ENCODE measurements at places on chromosomes 1 and 21. TPM values are rescaled to one million over a fixed set of nuclear protein-coding genes. Genes with fewer than 3 reads are reported as not detected.

- DNase-seq: no peak
These were observed 1.9 kb upstream of the TMEM125 start for GRCh38 chr1:43267818-43268425.

DNA sequence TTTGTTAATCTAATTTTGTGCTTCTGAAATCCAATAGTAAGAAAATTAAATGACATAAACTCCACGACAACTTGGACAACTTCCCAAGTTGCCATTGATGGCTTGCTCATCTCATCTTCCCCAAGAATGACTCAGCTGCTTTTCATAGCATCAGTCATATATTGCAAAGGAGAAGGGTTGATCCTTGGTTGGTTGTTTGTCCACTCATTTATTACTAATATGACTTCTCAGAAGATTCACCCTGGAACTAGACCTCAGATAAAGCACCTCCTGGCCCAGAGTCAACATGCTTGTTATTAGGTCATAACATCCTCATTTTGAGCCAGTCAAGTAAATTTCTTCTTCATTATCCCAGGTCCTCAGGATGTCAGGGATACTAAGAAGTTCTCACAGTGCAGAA is 2.3 kb upstream of the LCE3D start:
- no peak for DNase-seq

- no peak for DNase-seq
These were observed at the start of gene EFNA3 for GRCh38 chr1:155078469-155079209. Gene EFNA3, plus strand, starts transcription at chr1:155078837. Its CDS starts 105 bp downstream, at chr1:155078942.

DNA sequence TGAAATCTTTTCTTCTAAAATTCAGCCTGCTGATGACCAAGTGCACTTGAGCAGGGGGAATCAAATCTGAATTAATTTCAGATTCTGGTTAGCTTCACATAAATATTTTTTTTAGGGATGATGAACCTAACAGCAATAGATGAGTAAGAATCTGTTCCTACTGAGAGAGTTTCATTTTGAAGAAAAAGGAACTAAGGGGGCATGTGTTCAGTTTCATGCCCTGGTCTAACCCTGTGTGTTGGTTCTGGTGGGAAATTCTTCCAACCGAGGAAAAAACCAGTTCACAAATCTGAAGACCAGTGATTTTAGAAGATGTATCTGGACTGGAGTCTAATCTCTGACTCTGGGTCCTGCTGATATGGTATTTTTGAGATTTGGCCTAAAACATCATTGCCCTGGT is 13.7 kb downstream of the SELL start:
- no peak for DNase-seq

DNA sequence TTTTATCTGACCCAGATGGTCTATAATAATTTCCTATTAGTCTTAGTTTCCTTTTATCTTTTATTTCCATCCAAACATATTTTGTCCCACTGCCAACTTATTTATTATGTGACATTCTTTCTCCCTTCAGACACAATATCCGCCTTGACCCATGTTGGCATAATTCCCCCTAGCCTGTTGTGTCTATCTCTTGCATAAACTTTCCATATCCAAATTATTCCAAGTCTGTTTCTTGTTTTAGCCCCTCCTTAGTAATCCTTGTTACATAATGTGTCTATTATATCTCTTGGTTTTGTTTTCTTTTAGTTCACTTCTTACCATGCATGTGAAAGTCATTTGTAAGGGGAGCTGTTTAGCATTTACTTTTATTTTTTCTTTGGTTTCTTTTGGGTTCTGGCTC is 81.6 kb upstream of the CACHD1 start:
- DNase-seq: no peak

DNA sequence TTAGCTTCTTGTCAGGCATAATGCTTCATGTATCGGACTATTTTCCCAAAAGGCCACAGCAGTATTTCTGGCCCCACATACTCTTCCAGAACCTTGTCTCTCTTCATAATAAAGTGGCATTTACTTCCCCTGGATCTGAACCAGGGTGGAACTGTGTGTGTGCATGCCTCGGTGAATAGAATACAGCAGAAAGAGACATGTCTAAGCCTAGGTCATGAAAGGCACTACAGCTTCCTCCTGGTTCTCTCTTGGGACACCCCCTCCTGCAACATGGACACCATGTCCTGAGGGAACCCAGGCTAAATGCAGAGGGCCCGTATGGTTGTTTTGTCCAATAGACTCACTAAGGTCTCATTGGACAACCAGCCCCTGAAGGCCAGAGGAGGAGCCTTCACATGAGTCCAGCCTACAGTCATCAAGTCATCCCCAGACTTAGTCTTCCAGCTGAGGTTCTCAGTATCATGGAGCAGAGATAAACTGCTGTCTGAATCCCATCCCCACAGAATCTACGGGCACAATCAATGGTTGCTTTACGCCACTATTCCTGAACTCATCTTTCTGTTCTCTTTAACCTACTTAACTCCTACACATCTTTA is 35.0 kb downstream of the USP24 start:
- DNase-seq: no peak

DNA sequence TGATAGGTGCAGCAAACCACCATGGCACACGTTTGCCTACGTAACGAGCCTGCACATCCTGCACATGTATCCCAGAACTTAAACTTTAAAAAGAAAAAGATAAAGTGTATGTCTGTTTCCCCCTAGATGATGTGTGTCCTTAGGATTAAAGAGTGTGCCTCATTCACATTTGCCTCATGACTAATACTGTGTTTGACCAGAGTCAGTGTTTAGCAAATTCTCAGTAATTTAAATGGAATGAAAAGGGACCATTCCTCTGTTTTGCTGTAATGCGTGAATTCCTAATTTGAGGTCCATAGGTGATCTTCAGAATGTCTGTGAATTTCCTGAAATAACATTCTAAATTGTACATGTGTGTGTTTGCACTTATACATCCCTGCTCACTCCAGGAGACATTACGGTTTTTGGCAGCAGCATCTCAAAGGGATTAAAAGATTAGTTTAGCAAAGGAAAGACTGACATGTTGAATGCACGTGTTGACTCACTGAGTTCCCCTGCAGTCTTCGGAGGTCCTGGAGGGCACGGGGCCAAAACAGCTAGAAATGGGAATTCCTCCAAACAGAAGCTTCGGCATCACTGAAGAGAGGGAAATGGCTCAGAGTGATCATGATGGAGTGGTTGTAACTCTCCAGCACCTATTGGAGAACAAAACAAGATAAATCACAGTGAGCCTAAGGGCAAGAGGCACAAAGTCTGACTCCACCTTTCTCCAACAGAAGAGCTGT is 19.1 kb upstream of the SLC35F3 start:
- no peak for DNase-seq

- DNase-seq: no peak
These were observed 70.7 kb downstream of the TRABD2B start for GRCh38 chr1:47926461-47926999.

- no peak for DNase-seq
These were observed 7.5 kb upstream of the LHX8 start for GRCh38 chr1:75126611-75127101.

DNA sequence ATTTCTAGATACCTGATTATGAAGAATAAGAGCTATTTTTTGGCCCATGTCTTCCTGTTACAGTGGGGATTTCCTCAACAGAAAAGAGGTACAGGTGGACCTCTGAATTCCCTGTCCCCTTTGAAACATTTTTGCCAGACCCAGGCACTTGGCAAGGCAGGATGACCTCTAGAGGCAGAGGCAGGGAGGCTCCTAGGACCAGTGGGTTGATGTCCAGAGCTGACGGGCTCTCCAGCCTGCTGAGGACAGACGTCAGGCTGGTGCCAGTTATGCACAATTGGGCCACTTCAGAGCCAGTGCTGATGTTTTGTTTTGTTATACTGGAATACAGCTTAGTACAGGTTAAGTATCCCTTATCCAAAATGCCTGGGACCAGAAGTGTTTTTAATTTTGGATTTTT is 18.5 kb upstream of the A3GALT2 start:
- DNase-seq: no peak

- DNase-seq: no peak
These were observed 17.0 kb downstream of the LPGAT1 start for GRCh38 chr1:211813590-211813989.

GRCh38 chr1:195130598-195130997 is 1477.6 kb downstream of the KCNT2 start:
- no peak for DNase-seq

- no peak for DNase-seq
These were observed 420.1 kb downstream of the DPYD start for GRCh38 chr1:97500760-97501159.

TFF2 gene
- polyA plus RNA-seq: not detected

AQP10 gene
- not detected for polyA plus RNA-seq

VWA5B1 gene
- polyA plus RNA-seq: not detected

MR1 gene
- 16.7 TPM for polyA plus RNA-seq

Data from AG04450 (cell line).